ENCODE measurements at places on chromosomes 7 and 10. TPM values are rescaled to one million over a fixed set of nuclear protein-coding genes. Genes with fewer than 3 reads are reported as not detected.

Gene FGL2
- total RNA-seq = not detected

Gene AQP1
- 0.51 TPM for total RNA-seq

Gene GUSB
- total RNA-seq = 18.3 TPM

Gene SPDYE2B
- not detected for total RNA-seq

Gene EGFR
- 83.1 TPM for total RNA-seq

Gene PNLIP
- not detected for total RNA-seq

Gene PRR15
- not detected for total RNA-seq

Gene MOGAT3
- total RNA-seq = not detected

Gene BCAP29
- 88.8 TPM for total RNA-seq

Gene TCAF2
- total RNA-seq = 1.7 TPM

Gene GIMAP1
- total RNA-seq = not detected

Gene PTF1A
- total RNA-seq = not detected

Gene CDH23
- 0.02 TPM for total RNA-seq

Gene RBP4
- not detected for total RNA-seq

Gene HECW1
- total RNA-seq = 4.7 TPM

Gene SLC13A1
- not detected for total RNA-seq

Gene NACAD
- total RNA-seq = 8.2 TPM

Gene SYT15B
- total RNA-seq = 0.24 TPM

Gene TBRG4
- 58.6 TPM for total RNA-seq

Gene NKX2-3
- total RNA-seq = not detected

Gene ANXA11
- 361 TPM for total RNA-seq

Gene LIPK
- not detected for total RNA-seq

Gene MNX1
- total RNA-seq = not detected

Gene TSPAN12
- total RNA-seq = 0.60 TPM

Gene GDF2
- not detected for total RNA-seq

Gene LHFPL3
- total RNA-seq = not detected

Gene AASS
- total RNA-seq = 8.9 TPM

Gene HMX3
- total RNA-seq = not detected

Gene PLPP4
- 17.0 TPM for total RNA-seq

Gene NUDT13
- total RNA-seq = 1.9 TPM

Gene AGBL3
- 0.67 TPM for total RNA-seq

Gene CCDC172
- total RNA-seq = not detected

Gene FXYD4
- not detected for total RNA-seq

Gene CYP17A1
- total RNA-seq = not detected

Gene DYDC2
- not detected for total RNA-seq

Gene OLAH
- not detected for total RNA-seq

Gene HTRA1
- total RNA-seq = 53.1 TPM

All from HFFc6 (cell line).